ENCODE measurements at places on chromosomes 4 and X.

GRCh38 chr4:114758066-114758465 is 159.5 kb downstream of the UGT8 start:
- ATAC-seq, result no peak

- no peak for ATAC-seq
These were observed 77.6 kb downstream of the PRKG2 start for GRCh38 chr4:81137446-81137845.

DNA sequence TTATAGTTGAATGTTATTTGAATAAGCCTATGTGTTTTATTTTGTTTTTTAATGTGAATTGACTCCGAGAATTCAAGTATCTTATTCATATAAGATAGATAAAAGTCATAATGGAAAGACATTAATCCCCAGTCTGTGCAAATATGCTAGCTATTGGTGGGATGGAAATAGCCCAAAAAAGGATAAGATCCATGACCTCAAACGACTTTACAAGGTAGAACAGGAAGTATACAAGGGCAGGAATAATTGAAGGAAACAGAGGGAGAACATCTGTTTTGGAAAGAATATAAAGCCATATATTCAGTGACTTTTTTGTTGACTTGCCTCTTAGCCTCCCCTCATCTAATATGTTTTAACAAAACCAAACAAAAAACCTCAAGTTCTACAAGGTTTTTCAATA is 9.0 kb downstream of the ABCE1 start:
- ATAC-seq, result no peak

DNA sequence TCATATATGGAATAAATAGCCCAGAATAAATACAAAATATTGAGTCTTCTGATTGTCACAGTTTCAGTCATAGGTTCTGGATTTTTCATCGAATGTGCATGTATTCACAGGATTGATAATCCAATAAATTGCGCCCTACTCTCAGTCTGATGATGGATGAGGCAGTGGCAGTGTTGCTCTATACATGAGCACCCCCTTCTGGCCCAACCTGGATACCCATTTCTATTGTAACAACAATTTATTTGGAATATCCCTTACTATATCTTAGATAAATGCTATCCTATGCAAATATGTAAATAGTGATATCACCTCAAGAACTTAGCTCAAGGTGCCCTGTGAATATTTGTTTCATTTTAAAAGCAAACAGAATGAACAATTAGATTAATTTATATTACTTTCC is 733.7 kb upstream of the PABPC4L start:
- ATAC-seq, result no peak

DNA sequence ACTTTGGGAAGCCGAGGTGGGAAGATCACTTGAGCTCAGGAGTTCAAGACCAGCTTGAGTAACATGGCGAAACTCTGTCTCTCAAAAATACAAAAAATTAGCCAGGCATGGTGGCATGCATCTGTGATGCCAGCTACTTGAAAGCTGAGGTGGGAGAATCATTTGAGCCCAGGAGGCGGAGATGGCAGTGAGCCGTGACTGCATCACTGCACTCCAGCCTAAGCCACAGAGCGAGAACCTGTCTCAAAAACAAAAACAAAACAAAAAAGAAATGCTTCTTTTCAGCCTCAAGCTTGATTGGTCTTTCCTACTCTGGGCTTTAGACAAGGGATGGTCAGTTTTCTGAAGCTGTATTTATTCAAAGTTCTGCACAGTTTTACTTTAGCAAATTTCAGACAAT is 15.8 kb upstream of the DHRSX start:
- no peak for ATAC-seq

DNA sequence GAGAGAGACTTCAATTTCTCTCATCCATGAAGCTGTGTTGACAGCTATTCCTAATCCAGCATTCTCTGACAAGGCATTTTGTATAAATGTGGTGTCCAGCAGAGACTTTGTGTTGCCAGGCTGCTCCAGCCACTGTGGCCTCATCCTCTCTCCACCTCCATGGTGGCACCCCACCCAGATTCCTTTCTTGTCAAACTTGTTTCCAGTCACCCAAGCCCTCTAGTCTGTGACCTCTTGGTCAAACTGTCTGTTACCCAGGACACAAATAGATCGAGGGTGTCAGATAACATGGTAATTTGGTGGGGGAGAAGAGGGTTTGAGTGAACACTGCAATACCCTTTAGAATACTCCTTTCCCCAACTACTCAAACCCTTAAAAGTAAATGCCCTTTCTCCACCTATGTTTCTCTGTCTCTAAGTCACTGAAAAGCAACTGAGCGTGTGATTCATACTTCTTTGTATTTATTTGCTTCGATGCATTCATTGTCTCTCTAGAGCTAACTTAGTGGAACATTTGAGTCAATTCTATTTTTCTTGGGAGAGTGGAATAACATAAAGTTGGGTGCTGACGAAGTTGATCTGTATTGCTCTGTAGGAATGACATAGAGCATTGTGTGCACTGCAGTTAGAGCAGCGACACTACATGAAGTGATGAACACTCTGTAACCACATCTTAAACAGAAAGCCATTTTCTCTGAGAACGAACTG is 13.7 kb downstream of the PITX2 start:
- ATAC-seq, result no peak

- ATAC-seq, result no peak
These were observed 69.6 kb upstream of the MTNR1A start for GRCh38 chr4:186624951-186625350.

DNA sequence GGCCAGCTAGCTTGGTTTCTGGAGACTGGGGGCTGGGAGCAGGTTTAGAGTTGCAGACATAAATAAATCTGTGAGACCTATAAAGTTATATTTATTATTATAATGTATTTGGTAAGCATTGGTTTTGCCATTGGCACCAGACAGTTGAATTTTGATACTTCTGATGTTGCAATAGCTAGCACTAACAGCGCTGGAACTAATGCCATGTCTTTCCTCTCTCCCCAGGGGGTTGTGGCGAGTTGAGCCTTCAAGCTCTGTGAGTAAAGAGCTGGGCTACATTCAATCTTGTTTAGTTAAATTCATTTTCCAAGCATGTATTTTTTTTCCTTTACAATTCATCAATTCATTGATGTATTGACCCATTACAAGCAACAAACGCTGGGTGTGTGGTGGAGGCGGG is 358.7 kb upstream of the NR3C2 start:
- no peak for ATAC-seq

DNA sequence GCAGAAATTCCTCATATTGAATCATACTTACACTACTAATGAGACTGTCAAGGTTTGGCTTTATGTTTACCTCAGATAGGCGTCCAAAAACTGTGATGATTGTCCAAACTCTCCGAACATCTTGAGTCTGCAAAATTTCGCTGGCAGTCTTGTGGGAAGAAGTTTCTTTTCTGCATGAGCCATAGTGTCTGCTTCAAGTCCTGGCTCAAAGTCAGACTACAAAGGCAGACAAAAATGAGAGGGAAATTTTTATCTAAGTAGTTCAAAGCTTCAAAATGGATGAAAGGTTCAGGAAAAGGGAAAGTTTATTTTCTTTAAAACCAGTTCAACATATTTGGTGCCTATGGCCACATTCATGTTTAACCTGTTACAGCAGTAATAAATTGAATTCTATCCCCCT is 40.7 kb downstream of the PALLD start:
- no peak for ATAC-seq

- ATAC-seq, result no peak
These were observed 851 bp downstream of the SFRP2 start for GRCh38 chr4:153788051-153788412.

- ATAC-seq, result no peak
These were observed 10.4 kb upstream of the ABLIM2 start for GRCh38 chr4:8168832-8169598.

DNA sequence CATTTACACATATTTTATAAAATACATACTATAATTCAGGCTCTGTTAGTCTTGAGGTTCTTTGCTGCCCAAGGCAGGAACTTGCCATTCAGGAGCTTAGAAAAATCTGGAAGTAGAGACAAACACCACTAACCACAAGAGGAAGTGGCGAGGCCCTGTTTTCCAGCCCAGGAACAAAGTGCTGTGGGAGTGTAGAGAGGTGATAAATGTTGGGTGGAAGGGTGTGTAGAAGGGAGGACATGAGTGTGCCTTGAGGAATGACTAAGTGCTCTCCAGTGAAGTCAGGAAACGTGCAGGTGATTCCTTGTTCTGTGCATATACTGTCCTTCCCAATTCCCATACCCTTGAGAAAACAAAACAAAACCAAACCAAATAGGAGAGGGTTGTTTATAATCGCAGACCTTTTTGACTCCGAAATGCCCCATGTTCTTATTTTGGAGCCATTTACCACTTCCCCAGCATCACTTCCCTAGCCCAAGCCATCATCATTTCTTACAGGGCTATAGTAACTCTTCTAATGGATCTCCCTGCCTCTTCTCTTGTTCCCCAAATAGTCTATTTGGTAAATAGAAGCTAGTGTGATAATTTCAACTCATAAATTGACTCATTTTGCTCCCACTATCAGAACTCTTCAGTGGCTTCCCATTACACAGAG is 83.2 kb downstream of the GPAT3 start:
- no peak for ATAC-seq

DNA sequence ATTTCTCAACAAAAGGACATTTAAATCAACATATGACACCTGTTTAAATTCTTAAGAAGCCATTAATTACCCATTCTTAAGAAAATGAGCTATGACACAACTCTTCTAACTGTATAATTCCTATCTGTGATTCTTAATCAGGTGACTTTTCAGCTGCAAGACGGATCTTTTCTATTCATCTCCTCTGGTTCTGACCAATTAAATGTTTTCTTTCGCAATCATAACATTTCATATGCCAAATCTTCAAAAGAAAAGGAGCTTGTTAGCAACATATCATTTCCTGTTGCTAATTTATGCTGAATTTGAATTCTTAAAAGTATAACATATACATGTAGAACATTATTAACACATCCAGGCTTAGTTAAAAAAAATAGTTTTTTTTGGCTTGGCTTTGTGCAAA is 62.5 kb downstream of the SEL1L3 start:
- ATAC-seq, result no peak

DNA sequence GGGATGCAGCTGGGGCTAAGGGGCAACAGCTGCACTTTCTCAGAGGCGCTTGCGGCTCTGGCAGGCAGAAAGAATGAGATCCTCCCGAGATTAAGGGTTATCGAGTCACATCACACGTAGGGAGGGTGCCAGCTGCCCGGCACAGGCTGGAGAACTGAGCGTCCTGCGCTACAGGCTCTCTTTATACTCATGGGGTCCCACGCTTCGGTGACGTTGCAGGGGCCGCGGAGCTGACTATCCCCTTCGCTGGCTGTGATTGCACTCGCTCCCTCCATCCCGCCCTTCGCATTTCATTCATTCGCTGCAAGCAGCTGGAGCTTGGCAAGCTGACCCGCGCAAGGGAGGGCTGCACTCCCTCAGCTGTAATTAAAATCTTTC is at the start of gene TACR3:
Gene TACR3 (minus strand): TSS at position 156 of the 378 bp plus-strand sequence. CDS start 310 bp downstream, outside the sequence.
- no peak for ATAC-seq
